ENCODE measurements at places on chromosomes 4 and X. TPM values are rescaled to one million over a fixed set of nuclear protein-coding genes. Genes with fewer than 3 reads are reported as not detected.
A peak's percentile ranks its signal among the peaks of the same experiment; 100 is the strongest.

GRCh38 chr4:151830168-151830567 is 69.4 kb upstream of the GATB start:
- no peak for DNase-seq

Gene FOXP3
- not detected for total RNA-seq

Gene ADH1A
- total RNA-seq = not detected

DNA sequence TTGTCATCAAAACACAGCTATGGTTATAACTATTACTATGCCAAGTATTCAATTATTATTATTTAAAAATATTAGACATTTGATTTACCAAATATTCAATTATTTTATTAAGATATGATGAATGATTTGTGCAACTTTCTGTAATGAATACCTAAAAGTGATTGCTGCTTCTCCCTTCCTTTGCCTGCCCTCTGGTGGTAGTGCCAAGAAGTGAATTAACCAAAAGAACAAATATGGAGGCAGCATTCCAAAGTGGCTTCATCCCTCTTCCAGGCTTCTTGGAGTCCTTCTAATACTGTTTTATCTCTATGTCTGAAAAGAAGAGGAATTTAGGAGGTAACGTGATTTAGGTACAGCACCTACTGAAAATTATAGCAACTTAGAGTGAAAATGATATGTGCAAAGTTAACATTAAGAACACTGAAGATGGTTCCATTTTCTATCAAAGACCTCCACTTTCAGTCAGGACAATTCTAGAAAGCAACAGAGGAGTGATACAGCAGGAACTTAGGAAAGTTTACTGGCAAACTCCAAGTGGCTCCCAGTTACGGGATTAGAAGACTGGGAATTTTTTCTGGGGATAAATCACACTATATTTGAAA is 43.0 kb downstream of the ENPEP start:
- DNase-seq = peak; percentile 27

DNA sequence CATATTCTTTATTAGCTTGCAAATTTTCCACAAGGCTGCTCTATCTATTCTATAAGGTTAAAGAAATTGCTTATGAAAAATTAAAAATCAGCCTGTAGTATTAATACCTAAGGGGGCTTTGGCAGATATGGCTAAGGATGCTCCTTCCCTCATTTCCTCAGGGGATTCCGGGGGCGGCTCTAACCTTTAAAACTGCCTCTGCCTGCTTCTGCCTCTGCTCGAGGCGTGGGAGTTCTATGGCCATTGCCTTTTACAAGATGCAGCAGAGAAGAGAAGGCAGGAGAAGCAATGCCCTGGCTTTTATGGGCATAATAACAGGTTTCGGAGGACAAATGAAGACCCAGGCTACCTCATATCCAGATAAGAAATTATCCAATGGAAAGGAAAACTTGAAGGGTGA is 8.6 kb upstream of the CDKN2AIP start:
- no peak for DNase-seq

Gene MAGEA12
- total RNA-seq = not detected

Gene PRKG2
- total RNA-seq = 7.0 TPM

Gene C4orf54
- total RNA-seq = under 0.01 TPM

Gene RHOXF1
- total RNA-seq = not detected

Gene SLC6A14
- total RNA-seq = 31.3 TPM

DNA sequence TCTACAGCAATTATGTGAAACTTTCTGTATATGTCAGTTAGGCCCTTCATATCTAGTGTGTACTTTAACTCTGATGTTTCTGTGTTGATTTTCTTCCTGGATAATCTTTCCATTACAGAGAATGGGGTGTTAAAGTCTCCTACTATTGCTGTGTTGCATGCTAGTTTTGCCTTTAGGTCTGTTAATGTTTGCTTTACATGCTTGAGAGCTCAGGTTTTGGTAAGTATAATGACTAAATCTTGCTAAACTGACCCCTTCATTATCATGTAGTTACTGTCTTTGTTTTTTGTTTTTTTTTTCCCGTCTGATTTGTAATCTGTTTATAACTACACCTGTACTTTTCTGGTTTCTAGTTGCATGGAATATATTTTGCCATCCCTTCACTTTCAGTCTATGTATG is 63.6 kb upstream of the UGT2B15 start:
- DNase-seq = no peak

Gene GAGE13
- not detected for total RNA-seq

Gene SMIM31
- total RNA-seq = not detected

DNA sequence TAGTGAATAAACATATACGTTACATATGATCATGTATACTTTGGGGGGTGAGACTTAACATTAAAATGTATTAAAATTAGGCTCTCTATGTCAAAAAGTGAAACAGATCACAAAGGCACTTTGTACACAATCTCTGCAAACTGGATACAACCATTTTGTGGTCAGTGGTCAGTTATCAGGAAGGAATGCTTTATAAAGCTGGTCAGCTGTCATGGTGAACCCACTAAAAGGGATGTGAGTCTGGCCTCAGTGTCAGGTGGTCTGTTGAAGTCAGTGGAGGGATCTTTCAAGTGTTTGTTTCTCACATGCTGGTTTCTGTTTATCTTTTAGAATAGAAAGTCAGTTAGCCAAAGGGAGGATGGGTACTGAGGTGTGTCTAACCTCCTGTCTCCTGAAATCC is 875.5 kb upstream of the INTU start:
- DNase-seq = no peak

GRCh38 chrX:136710325-136710951 is 62.5 kb downstream of the CD40LG start:
- DNase-seq = peak; percentile 47

GRCh38 chr4:97938141-97938540 is 205.1 kb downstream of the STPG2 start:
- DNase-seq = no peak

GRCh38 chrX:148632444-148632843 is 132.0 kb downstream of the AFF2 start:
- DNase-seq = no peak

DNA sequence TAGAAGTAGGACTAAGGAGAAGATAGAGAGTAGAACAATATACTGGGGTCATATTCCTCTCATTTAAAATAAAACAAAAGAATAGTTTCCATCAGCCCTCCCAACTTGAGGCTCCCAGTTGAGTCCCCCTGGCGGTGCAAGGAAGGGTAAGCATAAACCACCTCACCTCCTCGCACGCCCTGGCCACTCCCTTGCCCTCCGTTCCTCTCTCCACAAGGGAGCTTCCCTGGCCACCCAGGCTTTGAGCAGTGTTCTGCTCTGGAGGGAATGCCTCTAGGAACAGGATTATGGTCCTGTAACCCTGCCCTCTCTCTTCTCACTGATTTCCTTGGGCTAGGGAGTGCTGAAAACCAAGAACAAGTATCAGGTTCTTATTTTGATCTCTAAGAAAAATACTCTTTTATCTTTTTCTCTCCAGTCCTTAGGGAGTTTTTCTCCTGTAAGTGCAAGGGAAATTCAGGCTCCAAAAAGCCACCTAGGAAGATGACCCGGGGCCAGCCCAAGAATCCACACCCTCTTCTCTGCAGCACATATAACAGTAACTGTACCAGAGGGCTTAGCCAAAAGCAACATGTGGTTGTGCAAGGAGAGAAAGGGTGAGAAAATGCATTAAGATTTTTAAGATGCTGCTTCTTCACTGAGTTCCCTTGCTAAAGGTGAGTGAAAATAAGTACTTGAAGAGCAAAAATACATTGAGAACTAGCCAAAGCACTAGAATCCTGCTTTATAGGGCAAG is 69.9 kb downstream of the USP38 start:
- DNase-seq = no peak

DNA sequence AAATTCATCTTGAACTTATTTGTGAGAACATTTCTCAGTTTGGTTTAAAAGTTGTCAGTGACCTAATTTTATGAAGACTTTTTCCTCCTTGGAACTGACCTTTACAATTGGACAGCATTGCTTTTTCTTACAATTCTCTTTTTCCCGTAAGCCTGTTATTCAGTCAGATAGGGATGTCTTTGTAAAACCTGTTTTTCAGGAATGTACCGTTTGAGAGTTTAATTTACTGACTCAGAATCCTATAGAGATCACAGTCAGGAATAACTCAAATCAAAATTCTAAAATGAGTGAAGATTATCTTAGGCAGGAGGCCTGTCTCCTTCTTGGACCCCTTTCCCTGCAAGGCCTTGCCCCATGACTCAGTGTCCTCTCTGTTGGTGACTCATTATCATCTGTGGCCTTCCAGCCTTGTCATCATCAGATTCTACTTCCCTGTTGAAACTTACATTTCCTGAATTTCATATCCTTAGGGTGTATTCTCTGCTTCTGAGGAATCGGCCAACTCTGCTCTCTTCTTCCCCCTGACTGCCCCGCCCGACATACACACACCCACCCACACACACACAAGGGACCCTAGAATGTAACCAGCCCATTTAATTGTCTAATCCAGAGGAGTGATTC is 99.8 kb downstream of the ARHGAP10 start:
- peak; percentile 94 for DNase-seq

- DNase-seq = peak; percentile 42
These were observed 96.5 kb upstream of the MAOA start for GRCh38 chrX:43559644-43560043.

Gene BEX2
- total RNA-seq = 46.6 TPM

DNA sequence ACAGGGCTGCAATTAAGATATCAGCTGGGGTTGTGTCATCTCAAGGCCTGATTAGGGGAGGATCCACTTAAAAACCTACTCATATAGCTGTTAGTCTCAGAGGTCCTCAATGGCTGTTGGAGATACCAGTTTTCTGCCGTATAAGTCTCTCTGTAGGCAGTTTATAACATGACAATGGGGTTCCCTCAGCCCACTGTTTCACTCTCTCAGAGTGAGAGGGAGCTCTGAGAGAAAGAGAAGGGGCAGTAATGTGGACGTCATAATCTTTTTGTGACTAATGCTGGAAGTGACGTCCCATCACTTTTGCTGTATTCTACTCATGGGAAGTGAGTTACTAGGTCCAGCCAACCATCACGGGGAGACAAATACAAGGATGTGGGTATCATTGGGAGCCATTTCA is 70.3 kb downstream of the STIM2 start:
- no peak for DNase-seq

DNA sequence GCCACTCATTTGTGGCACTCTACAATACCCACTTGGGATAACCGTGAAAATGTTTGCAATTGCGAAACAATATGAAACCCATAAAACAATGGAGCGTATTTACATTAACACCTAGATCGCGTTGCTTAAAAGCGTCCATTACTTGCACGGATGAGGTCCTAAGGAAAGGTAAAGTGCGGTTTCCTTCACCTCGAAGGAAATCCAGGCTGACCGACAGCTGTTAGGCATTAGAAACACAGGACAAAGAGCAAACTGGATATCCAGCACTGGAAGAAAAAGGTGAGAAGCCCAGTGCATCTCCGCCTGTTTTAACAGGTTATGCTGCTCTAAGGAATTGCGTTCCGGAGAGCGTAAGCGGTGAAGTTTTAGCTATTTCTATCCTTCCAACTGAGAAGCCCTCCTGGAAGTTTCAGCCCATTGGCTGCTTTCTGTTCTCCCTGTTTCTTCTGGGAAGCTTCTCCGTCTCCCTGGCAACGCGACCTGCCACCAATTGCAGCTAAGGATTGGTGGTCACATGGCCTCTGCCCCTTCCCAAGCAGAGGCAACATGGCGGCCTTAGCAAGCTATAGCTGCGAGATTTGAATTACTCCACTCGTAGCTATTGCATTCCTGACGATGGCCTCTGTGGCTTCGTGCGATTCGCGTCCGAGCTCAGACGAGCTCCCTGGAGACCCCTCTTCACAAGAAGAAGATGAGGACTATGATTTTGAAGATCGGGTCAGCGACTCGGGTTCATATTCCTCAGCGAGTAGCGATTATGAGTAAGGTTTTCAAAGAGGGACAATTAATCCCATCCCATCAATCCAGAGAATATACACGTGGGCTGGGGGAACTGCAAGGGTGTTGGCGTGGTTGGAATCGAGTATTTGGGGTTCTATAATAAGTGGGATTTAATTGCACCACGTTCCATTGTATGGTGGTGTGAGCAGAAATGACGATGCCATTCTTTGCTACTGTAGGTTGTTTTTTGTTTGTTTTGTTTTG is at the start of gene INTU:
Gene INTU (plus strand): TSS at position 538 of the 984 bp plus-strand sequence. CDS start 78 bp downstream, at position 616.
- peak; percentile 96 for DNase-seq

Gene TASL
- not detected for total RNA-seq

DNA sequence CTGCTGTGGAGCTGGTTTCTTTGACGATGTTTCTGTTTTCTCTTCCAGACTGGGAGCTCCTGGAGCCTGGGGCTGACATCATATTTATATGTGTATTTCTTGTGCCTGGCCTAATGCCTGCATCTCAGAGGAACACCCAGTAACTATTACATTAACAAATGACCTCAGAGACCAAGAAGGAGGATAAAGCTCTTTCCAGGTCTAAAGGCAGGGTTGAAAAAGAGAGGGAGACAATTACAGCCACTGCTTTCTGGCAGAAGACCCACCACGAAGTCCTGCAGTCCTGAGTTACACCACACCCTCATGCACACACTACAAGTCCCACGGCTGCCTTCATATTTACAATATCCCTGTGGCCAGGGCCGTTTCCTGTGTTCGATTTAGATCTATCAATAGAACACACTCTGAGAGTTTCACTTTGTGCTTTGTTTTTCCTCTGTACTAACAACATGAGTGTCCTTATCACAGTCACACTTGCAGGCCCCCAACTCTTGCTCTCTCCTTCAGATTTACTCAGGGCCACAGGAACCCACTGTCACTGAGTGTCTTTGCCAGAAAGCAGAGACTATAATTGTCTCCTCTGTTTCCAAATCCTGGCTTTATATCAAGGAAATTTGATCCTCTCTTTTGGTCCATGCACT is 535.5 kb downstream of the MID1IP1 start:
- DNase-seq = no peak

DNA sequence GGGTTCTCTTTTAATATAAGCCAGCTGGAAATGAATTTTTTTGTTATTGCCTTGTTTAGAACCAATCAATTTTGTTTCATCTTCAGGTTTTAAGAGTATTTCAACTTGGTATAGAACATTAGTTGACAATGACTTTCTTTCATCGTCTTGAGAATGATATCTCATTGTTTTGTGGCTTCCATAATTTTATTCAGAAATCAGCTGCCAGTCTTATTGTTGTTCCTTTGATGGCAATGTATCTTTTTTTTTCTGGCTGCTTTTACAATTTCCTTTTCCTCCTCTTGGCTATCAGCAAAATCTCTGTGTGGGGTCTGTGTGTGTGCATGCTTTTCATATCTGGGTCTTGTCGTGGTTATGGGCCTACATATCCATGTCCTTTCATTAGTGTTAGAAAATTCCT is 1536.4 kb upstream of the TENM3 start:
- no peak for DNase-seq

Gene ARFIP1
- 41.7 TPM for total RNA-seq

- DNase-seq = no peak
These were observed 17.7 kb downstream of the OGT start for GRCh38 chrX:71550578-71550977.

GRCh38 chrX:75301060-75301459 is 27.2 kb downstream of the UPRT start:
- no peak for DNase-seq

Gene ZAR1
- total RNA-seq = not detected

Gene FAM193A
- 6.6 TPM for total RNA-seq

DNA sequence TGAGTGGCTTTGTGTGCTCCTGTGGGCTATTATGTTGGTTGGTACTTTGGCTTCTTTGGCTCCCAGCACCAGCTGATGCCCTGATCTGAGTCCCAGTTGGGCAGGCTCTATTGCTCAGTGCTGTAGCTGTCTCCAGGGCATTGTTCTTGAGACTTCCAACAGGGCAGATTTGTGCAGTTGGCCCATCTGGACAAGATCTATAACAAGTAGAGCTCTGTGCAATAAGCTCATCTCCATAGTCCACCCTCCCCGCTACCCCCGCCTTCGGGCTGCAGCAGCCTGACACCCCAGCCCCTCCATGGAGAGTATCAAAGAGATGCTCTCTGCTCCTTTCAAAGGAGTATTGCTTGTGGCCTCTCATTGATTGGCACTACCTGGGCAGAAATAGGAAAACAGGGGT is 5.8 kb upstream of the TMEM31 start:
- DNase-seq = no peak

GRCh38 chr4:94290245-94290644 is 52.4 kb downstream of the HPGDS start:
- DNase-seq = no peak

Gene NKX6-1
- total RNA-seq = not detected

Measured in bronchial epithelial cell (primary cell).